NCI-H1417 (cell line): ENCODE measurements at places on chromosomes 7 and 10.

DNA sequence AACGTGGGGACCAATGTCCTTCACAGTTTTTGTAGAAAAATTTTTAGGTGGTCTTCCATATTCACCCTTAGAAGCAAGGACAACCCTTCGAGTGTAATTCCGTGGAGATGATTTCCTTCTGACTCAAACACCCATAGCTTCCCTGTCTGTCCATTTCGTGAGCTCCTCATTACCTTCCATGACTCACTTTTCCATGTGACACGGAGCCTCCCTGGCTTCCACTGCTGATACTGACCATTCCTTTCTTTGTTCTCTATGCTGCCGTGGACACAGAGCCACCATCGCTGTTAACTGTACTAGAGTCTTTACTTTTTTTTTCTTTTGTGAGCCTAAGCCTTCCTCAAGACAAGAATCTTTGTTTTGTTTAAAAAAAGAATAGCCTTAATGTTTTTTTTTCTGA is 12.5 kb upstream of the ARMS2 start:
- no peak for DNase-seq

GRCh38 chr10:119313644-119314043 is 106.3 kb downstream of the GRK5 start:
- DNase-seq, result no peak

DNA sequence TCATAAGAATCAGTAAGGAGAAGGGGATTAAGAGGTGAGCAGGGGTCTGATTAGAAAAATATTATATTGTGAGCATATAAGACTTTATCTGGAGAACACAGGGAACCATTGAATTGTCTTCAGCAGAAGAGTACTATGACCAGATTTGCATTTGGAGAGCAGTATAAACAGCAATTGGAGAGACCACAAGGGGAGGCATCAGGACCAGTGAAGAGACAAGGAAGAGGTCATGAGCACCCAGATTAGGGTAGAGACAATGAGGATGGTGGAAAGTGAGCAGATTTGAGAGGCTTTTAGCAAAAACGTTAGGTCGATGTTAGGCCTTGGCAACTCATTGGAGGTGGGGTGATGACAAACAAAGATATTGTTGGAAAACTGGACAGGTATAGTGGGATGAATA is 13.0 kb upstream of the SMIM30 start:
- no peak for DNase-seq

GRCh38 chr7:45924283-45924682 is 3.2 kb upstream of the IGFBP3 start:
- DNase-seq, result no peak

GRCh38 chr7:129343099-129343700 is 91.0 kb upstream of the STRIP2 start:
- DNase-seq, result peak; percentile 31

GRCh38 chr7:112880818-112881418 is 90.7 kb upstream of the TMEM168 start:
- no peak for DNase-seq

DNA sequence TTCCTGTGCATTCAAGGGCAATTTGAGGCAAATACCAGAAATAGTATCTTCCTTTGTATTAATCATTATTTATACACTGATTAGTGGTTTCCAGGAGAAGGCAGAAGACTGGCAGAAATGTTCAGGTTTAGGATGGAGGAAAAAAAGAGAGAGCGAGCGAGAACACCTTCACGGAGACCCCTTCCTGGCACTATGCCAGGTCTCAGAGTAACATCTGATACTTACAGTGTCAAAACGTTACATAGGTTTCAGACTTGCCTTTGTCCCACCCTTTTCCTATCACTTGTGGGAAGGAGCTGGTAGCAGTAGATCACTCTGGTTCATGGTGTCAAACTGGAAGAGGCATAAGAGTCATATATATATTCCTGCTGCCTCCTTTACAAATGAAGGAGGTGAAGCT is 652 bp downstream of the OR2A12 start:
- no peak for DNase-seq

- no peak for DNase-seq
These were observed 6.1 kb upstream of the DDX50 start for GRCh38 chr10:68895041-68895440.

DNA sequence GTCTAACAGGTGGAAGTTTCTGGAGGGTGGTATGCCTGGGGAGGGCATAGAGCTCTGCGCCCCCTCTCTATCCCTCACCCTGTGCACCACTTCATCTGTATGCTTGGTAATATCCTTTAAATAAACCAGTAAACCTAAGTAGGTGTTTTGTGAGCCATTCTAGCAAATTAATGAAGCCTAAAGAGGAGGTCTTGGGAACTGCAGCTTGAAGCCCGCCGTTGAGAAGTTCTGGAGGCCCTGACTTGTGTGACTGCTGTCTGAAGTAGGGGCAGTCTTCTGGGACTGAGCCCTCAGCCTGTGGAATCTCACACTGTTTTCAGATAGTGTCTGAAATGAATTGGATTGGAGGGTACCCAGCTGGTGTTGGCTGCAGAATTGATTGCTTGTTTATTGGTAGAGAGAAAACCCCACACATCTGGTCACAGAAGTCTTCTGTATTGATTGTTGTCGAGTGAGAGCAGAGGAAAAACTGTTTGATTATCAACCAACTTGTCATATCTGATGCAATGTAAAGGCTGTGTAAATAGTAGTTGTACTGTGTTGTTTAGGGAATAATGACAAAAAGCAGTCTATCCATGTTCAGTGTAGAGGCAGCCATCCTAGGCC is 4.7 kb downstream of the CRCP start:
- DNase-seq, result no peak

DNA sequence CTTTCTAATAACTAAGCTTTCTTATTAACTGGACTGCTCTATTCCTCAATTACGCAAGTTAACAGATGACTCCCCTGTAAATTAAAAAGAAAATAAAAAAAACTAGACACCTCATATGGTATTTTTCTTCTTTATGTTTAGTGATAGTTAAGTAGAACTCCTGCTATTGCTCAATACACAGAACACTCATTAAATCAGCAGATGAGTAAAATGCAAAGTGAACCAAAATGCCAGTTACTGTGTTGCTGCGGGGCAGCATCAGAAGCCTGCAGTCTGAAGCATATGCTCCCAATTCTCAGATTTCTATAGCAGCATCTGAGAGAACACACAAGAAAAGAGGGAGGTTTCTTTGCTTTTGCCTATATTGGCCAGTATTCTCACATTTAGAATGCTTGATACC is 28.4 kb downstream of the CDK6 start:
- no peak for DNase-seq

GRCh38 chr7:6276911-6277408 is 4.5 kb upstream of the CYTH3 start:
- DNase-seq, result no peak

- DNase-seq, result peak; percentile 68
These were observed at the start of gene PDGFA for GRCh38 chr7:519484-520390. Gene PDGFA, minus strand, starts transcription at chr7:519846. Its CDS starts 845 bp downstream, at chr7:519001.

DNA sequence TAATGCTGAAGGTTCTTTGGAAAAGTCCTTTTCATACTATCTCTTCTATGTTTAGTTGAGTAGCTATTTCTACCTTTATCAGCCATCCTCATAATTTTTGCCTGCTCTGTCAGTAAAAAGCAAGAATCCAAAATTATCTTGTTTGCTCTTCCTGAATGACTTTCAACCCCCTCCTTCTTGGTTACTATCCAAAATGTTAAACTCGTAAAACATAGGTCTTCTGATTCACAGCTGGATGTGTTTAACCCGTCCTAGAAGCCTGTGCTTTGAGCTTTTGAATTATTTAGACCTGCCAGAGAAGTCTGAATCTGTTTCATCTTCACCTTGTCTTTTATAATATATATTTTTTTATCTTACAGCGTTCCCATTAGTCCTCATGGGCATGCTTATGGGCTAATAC is 136.4 kb upstream of the MDFIC start:
- DNase-seq, result no peak

DNA sequence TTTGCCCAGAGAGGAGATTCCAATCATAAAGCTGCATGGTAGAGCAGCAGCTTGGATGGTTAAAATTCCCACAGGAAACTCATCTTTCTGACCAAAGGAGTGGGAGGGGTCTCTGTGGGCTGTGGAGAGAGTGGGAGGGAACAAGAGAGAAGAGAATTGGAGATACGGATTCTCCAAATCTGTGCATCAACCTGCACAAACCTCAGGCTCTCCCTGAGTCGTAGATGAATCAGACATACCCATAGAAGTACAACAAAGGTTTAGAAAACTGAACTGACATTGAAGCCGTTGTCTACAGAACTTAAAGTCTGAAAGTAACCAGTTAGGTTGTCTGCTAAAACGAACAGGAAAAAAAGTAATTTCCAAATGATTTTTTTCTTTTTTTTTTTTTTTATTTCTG is 41.9 kb downstream of the CYCS start:
- DNase-seq, result no peak

- DNase-seq, result no peak
These were observed 5.3 kb downstream of the PPP1R3C start for GRCh38 chr10:91627344-91628102.

GRCh38 chr10:124289851-124290795 is 128.6 kb downstream of the OAT start:
- DNase-seq, result no peak

GRCh38 chr7:76515999-76516443 is 5.7 kb downstream of the UPK3B start:
- no peak for DNase-seq

DNA sequence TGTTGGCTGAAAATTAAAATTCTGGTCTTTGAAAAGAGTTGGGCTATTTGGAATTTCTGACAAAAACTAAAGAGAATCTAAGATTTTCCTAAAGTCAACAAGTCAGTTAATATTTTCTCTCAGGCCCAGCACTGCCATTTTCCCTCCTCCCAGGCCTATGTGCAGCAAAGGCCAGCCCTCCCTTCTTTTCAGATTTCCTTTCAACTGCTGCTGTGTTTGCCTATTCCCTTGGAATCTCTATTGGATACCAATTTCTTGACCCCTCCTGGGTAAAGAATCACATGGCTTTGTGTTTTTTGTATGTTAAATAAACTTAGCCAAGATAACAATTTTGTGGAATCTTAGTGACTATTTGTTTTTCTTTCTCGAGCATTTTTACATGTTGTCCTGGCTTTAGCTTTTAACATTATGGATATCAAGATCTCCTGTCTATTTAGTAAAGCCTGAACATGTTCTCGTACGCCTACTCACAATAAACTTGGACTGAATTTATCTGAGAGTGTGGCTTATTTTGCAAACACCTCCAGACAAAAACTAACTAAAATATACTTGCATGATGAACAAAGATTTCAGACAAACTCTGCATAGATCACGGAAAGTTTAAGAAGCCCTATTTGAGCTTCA is 19.9 kb downstream of the MACC1 start:
- DNase-seq, result no peak

DNA sequence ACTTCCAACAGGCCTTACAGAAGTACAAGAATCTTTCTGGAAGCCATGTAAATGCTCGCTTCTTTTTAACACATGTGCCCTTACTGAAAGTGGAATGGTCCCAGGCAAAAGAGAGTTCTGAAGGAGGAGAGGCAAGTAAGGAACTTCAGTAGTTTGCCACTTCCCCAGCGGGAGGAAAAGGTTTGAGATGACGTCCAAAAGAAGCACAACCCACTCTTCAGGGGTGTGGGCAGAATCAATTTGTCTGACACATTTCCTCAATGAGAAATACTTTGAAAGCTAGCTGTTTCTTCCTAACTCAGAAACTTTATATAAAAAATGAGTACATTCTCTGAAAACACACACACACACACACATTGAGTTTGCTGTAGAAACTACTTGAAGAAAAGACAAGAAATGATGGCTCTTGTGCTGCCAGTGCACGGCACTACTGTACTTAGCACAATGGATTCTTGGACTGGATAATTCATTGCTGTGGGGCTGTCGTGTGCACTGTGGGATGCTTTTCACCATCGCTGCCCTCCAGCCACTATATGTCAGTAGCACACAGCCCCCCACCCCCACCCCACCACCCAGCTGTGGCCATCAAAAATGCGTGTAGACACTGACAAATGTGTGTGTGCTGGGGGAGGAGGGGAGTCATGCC is 183.0 kb downstream of the SRPK2 start:
- DNase-seq, result no peak

DNA sequence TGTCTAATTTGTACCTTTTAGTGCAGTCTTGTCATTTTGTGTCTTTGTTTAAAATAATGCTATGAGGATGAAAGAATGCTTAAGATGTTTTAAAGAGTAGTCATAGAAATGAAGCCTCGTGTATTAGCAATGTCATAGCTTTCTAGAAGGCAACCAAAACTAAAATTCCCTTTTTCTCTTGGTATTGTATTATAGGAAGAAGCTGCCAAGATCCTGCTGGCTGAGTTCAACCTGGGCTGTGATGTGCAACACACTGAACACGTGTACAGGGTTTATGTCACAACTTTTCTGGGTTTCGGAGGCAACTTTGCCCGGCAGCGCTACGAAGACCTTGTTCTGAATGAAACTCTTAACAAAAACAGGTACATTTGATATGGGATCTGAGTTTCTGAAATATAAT is 36.2 kb downstream of the COX15 start:
- DNase-seq, result no peak

- no peak for DNase-seq
These were observed 180.5 kb downstream of the PFKFB3 start for GRCh38 chr10:6383096-6383812.

DNA sequence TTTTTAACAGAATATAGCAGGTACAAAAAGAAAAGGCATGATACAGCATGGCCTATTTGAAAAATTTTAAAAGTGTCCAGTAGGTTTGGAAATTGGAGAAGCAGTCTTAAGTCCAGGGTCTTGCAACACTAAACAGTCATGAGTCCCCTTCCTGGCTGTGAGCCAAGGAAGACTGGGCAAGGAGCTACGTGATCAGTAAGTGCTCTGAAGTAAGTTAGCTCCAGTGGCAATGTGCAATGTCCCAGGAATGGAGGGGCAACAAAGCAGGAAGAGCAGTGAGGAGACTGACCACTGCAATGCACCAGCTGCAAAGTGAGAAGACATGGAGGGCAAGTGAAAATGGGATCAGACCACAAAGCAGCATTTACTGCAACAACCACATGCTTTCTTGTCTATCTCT is 72.9 kb upstream of the GRID1 start:
- no peak for DNase-seq

GRCh38 chr7:130393841-130394411 is 13.6 kb downstream of the CPA1 start:
- DNase-seq, result no peak

- DNase-seq, result no peak
These were observed 79.0 kb upstream of the POM121L12 start for GRCh38 chr7:52956379-52956915.

DNA sequence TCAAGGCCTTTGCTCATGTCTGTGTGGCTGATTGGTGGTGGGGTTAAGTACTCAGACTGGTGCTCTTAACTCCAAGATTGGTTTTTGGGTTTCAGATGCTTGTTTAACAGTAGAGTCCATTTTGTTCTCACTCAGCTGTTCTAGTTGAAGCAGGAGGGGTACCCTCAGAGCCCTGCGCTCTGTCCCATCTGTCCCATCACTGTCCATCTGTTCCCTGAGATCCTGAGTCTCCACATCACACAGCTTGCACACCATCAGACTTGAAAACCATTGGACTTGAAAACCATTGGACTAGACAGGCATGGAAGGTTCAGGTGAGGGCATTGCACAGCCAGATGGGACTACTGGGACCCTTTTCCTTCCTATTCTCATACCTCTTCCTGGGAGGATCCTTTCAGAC is 39.3 kb downstream of the TMEM178B start:
- no peak for DNase-seq
